ENCODE measurements at places on chromosomes 4 and X. TPM values are rescaled to one million over a fixed set of nuclear protein-coding genes. Genes with fewer than 3 reads are reported as not detected.

Gene RRH
- total RNA-seq = 0.16 TPM

Gene KLF8
- total RNA-seq = 23.2 TPM

Gene PNMA5
- total RNA-seq = not detected

- peak; percentile 83 for ATAC-seq
These were observed 32.9 kb upstream of the STX18 start for GRCh38 chr4:4574792-4575191.

- no peak for ATAC-seq
These were observed 93.4 kb upstream of the MAMLD1 start for GRCh38 chrX:150269605-150270254.

DNA sequence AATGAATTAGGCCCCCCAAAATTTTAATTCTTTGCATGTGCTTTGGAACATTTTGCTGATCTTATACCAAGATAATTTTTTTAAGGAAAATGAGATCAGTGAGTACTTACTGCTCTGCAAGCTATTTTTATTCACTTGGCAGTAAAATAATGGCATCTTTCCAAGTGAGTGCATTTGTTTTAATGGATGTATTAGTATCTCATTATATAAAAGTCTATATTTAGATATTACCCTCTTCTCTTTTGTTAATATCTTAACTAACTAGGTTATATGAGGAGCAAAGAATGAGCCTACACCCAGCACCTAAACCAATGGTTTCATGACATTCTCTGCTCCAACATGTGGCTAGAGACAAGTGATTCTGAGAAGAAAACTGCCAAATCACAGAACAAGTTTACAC is 21.1 kb upstream of the ARAF start:
- ATAC-seq = no peak

Gene SLITRK2
- total RNA-seq = not detected

DNA sequence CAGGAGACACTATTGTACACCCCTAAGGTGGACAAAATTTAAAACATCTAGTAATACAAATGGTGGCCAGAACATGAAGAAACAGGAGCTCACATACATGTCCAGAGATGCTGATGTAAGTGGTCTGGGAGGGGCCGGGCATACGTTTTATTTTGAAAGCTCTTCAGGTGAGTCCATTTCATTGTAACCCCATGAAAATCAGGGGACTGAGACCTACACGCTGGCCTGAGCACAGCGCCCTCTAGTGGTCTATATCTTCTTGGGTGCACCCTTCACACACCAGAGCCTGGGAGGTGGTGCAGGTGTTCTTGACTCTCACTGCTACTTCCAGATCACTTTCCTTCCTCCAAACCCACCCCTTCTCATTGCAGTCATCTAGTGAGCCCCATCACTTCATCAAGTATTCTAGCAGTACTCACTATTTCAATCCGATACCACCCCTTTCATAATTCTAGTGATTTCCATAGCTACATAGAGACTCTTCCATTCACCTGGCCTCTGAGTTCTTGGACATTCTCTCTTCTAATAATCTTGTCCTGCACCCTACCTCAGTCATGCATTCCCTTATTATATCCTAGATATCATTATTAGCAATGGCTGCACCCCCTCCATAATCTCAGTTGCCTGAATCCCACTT is 4.3 kb upstream of the TLR6 start:
- peak; percentile 57 for ATAC-seq

- ATAC-seq = no peak
These were observed 628.4 kb downstream of the FAM133A start for GRCh38 chrX:94302446-94302845.

Gene SMARCA1
- total RNA-seq = 6.6 TPM

- ATAC-seq = no peak
These were observed 112.3 kb downstream of the ANAPC4 start for GRCh38 chr4:25489253-25489797.

DNA sequence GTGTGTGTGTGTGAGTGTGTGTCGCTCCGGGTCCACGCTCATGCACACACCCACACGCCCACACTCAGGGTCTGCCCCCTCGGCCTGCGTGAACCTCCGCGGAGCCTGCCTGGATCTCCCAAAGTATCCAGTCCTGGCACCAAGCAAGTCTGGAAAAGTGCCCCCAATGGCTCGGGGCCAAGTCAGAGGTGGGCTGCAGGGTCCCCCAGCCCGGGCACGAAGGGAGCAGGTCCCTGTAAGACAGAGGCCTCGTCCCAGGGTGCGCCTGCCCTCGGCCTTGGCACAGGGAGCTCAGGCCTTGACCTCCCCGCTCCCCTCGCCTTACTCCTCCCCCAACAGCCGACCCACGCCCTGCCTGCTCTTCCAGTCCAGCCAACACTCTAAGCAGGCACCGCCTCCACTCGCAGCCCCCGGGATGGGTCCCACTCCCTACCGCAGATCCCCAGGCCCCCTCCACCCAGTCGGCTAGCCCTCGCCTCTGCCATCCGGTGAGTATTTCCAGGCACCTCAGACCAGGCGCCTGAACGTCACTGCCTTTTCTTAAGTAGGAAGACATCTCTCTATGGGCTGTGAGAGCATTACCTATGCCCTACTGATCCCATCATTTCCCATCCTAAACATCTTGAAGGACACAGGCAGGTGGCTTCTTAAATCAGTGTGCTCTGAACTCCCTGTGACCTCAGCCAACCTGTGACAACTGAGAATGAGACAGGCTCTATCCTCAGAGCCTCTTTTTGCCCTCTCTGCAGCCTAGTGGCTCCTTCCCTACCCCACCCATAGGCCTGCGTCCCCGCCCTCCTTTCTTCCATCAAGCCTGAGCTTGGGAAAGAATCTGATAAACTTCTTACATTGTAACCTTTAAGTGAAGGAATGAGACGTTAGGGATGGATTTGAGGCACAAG is 704 bp downstream of the FAM114A1 start:
- ATAC-seq = peak; percentile 63

GRCh38 chrX:125205918-125206665 is 113.6 kb upstream of the TEX13C start:
- no peak for ATAC-seq

GRCh38 chr4:185318679-185319078 is 77.0 kb downstream of the LRP2BP start:
- ATAC-seq = no peak

- ATAC-seq = peak; percentile 48
These were observed 50.4 kb downstream of the MGARP start for GRCh38 chr4:139229534-139230039.

DNA sequence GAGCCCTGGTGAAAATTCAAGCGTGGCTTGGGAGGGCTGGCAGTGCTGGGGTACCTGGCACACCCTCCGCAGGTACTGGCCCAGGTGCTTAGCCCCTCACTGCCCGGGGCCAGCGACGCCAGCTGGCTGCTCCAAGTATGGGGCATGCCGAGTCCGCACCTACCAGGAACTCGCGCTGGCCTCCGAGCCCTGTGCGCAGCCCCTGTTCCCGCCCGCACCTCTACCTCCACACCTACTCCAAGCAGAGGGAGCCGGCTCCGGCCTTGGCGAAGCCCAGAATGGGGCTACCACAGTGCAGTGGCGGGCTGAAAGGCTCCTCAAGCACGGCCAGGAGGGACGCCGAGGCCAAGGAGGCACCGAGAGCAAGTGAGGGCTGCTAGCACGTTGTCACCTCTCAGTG is 14.9 kb upstream of the DHX15 start:
- ATAC-seq = no peak

GRCh38 chrX:46330981-46331380 is 214.2 kb downstream of the ZNF674 start:
- peak; percentile 86 for ATAC-seq

DNA sequence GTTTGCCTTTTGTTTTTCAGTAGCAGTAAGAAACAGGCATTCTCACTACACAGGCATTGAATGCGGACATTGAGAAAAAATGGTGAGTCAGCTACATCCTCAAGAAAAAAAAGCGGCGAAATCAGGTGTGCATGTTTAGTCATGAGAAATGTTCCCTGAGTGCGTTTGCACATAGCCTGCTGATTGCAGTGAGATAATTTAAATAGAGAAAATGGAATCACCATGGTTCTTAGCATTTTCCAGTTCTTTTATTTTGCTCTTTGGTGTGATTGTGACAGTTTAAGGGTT is 54.1 kb upstream of the CLDN34 start:
- peak; percentile 61 for ATAC-seq

Gene FNIP2
- 10.2 TPM for total RNA-seq

DNA sequence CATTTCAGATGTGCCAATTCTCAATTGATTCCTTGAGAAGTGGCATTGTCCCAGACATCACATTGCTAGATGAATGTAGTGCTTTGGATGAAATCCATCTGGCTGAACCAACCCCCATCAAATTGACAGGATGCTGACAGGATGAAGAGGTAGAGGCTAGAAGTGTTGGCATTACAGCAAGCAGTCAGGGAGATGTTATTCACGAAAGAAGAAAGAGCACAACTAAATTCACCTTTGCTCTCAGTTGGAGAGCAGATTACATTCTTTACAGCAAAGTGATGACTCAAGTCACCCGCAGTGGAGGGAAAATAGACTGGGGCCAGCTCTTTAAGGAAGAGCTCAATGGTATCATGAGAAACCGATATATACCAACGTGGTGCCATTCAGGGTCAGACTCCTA is 259.6 kb downstream of the C4orf33 start:
- no peak for ATAC-seq

DNA sequence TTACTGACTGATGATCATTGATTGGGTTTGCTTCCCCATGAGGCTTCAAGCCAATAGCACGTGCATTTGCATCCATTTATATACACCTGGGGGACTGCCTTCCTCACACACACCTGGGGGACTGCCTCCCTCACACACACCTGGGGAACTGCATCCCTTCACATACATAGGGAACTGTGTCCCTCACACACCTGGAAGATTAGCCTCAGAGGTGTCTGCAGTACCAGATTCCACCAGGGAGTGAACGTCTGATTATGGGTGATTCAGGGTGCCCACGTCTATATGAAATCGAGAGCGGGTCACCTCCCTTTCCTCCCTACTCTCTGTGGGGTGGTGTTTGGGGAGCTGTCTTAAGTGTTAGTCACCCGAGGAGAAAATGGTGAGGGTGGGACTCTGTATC is 16.9 kb downstream of the CD99 start:
- peak; percentile 47 for ATAC-seq

- no peak for ATAC-seq
These were observed 105.7 kb upstream of the AGA start for GRCh38 chr4:177547985-177548384.

- ATAC-seq = no peak
These were observed 124.2 kb downstream of the CAMK2D start for GRCh38 chr4:113637363-113637762.

GRCh38 chr4:169341490-169341889 is 70.7 kb upstream of the SH3RF1 start:
- ATAC-seq = no peak

Gene MYL5
- total RNA-seq = 22.2 TPM

DNA sequence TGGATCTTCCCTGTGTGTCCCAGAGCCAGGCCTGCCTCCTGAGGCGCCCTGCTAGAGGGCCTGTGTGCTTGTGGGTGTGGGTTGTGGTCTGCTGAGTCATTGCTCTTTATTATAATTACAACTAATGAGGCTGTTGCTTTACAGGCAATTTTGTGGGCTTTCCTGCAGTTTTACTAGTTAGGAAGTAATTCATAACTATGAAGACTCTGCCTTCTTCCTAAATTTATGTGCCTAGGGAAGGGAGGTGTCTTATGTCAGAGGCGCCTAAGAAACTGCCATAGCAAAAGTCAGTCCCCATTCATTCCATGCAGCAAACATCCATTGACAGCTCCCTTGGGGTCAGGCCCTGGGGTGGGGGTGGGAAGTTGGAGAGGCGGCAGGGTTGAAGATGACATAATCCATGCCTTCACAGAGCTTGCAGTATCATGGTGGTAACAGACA is 359.2 kb downstream of the IDS start:
- no peak for ATAC-seq

DNA sequence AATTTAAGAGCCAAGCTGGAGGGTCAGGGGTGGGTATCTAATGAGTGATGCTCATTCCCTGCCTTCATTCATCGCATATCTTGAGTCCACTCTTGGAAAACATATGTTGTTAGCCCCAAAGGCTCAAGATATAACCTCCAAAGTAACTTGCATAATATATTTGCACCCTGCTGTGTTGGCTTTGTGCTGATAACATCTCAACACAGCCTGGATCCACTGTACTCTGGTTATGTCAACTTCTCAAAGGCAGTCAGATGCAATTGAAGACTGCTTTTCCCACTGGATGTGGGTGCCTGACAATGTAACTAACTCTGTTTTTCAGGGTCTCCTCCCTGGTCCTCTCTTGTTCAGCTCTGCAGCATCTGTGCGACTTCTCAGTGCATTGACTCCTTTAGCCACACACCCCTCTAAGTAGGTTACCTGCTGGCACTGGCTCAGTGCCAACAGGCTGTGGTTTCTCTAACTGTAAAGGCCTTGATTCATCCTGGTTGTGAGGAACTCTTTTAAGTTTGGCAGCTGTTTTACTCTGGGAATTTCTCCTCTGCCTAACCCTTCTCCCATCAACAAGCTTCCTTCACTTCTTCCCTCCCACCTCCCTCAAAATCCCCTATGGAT is 28.1 kb downstream of the SLC16A2 start:
- no peak for ATAC-seq

Gene UBE2A
- total RNA-seq = 44.7 TPM

GRCh38 chrX:69177511-69178162 is 12.4 kb upstream of the PJA1 start:
- no peak for ATAC-seq

DNA sequence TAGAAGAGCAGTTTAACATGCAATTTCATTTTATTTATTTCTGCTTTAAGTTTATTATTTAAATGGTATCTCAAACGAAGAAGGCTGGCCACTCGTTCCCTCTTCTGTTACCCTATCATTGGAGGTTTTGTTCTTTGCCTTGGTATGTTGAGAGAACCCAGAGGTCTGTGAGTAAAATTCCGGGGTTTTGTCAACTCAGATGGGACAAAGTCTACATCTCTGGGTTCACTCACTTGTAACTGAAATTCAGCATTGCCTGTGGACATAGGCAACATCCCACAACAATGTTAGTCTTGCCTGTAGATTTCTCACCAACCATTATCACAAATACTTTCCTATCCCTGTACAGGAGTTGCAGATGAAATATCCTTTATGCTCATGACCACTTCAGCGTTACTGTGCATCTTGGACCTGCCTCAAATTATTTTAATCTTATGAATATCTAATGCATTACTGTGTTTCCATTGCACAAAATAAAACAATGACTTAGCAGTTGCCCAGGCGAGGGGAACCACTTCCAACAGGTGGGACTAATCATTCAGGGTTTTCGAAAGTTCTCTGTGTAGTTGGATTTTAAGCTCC is 33.5 kb upstream of the CD99 start:
- ATAC-seq = no peak

DNA sequence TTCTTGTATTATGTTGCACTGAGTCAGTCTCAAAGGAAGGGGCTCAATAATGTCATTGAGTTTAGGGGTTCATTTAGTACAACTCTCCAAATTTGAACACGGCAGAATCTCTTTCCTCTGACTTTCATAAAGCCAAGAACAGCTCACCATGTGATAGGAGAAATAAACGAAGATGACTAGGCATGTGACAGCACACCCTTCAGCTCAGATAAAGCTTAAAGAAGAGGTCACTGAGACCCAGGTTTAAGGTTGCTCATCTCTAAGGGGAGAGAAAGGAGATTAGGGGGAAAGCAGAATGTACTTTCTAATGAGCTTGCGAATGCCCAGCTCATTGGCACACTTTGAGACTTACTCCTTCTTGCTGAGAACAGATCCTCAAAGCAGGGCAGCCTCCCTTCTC is 89.0 kb downstream of the PLAC1 start:
- ATAC-seq = no peak

Gene MND1
- 4.4 TPM for total RNA-seq
